HEK293T (cell line): ENCODE measurements at places on chromosomes 6 and 20.

DNA sequence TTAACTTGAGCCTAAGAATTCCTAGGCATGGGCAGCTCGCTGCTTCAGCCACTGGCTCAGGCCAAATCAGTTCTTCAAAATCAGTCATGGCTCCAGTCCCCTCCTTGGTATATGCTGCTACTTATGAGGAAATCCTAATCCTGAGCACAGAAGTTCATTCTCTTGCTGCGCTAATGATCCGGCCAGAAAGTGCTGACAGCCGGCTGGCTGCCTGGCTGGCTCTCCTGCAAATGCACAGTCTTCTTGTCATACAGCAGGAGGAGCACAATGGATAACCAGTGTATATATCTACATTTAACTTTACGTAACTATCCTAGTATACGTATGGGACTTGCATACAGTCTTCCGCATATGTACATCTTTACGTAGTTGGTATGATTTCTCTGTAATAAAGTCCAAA is 500.8 kb downstream of the PRKN start:
- DNase-seq = no peak

DNA sequence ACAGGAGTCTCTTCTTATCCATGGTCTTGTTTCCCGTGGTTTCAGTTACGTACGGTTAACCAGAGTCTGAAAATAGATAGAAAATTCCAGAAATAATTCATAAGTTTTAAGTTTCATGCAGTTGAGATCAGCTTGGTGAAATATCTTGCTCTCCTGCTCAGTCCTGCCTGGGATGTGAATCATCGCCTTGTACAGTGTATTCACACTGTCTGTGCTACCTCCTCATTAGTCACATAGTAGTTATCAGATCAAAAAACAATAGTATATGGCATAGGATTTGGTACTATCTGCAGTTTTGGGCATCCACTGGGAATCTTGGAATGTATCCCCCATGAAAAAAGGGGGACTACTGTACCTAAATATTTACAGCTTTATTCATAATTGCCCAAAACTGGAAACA is 22.7 kb upstream of the MOCS1 start:
- DNase-seq = no peak

DNA sequence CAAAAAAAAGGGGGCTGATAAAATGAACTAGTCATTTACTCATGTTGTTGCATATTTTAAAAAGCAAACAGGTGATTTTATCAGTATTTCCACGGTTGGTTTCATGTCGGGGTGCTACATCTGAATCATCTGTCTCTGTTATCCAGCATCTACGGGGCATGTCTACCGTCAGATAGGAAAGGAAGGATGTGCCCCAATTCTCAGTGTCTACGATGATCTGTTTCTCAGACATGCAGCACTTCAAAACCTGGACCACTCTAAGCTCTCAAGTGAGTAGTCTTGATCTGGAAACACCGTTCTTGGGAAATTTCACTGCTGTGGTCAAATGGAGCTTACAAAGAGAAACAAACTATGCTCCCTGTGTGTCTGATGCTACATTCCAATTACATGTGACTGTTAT is 240.3 kb upstream of the TAB2 start:
- DNase-seq = no peak

DNA sequence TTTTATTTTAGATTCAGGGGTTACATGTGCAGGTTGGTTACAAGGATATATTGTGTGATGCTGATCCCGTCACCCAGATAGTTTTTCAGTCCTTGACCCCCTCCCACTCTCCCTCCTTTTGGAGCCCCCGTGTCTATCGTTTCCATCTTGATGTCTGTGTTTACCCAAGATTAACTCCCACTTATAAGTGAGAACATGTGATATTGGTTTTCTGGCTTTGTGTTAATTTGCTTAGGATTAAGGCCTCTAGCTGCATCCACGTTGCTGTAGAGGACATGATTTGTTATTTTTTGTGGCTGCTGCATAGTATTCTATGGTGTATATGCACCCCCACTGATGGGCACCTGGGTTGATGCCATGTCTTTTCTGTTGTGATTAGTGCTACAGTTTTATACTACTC is 178.6 kb downstream of the PLCB1 start:
- no peak for DNase-seq

DNA sequence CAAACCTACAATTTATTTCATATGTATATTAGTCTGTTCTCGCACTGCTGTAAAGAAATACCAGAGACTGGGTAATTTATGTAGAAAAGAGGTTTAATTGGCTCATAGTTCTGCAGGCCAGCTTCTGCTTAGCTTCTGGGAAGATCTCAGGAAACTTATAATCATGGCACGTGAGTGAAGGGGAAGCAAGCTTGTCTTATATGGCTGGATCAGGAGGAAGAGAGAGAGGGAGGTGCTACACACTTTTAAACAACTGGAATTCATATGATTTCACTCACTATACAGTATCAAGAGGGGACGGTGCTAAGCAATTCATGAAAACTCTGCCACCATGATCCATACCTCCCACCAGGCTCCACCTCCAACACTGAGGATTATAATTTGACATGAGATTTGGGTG is 29.9 kb downstream of the PHACTR2 start:
- no peak for DNase-seq

DNA sequence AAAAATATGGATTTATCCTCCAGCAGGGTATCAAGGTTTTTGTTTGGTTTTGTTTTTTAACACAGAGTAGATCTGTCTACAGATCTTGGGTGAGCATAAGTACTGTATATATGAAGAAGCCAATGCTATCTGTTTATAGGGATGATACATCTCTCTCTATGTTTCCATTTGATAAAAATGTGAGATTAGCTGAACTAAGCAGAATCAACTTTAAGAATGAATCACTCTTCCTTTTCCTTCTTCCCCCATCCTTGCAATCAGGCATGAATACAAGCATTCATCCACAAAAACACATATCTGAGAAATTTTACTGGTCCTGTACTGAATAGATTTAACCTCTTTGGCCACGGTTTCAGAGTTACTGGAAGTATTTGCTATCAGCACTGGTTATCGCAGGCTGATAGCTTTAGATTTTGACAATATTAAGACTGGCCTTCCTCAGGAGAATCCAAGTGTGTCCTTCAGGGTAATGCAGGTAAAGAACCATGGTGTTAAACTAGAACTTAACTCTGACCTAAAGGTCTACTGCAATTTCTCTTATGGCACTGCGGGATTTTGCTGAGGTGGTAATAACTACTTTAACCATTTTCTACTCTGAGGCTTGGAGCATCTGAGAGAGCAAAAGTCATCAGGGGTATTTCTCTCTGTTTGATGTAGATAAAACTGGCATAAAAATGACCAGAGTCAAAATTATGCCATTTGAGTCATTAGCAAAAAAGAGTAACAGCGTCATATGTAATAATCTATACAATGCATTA is 1.5 kb downstream of the SNAP25 start:
- no peak for DNase-seq

- no peak for DNase-seq
Measured at GRCh38 chr20:42775866-42776265, 413.8 kb downstream of the PTPRT start.

- no peak for DNase-seq
Measured at GRCh38 chr20:61219021-61219431, 33.0 kb upstream of the CDH4 start.

- DNase-seq = no peak
Measured at GRCh38 chr20:57633945-57634491, 13.8 kb upstream of the ZBP1 start.

DNA sequence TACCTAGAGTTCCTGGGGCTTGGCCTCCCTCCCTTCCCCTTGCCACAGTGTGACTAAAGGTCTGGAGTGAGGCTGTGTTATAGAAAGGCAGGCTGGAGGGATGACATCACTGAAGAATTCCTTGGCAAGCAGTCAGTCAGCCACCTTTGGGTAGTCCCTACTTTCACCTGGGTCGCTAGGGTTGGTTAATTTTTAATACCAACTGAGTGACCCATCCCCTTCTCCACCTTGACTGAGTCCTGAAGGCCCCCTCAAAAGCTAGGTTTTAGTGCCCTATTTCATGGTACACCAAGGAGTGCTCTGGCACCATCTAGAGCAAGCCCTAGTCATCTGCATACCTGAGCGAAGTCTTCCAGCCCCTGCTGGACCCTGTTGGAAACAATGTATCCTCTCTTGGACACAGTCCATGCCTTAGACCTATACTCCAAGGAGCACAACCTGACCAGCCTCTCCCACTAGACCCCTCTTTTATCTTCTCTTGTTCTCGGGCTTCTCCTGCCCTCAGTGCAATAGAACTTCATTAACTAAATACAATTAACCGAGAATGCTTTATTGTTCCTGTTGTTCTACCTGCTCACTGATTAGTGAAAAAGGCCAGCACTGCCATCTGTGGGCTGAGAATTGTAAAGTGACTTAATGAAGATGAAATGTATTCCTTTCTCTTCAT is 44.6 kb downstream of the RIN2 start:
- DNase-seq = no peak

GRCh38 chr20:48942730-48943129 is 21.2 kb downstream of the ARFGEF2 start:
- DNase-seq = no peak

GRCh38 chr6:165663736-165664558 is 906 bp upstream of the PDE10A start:
- DNase-seq = no peak

GRCh38 chr6:54588176-54588575 is 258.4 kb upstream of the FAM83B start:
- no peak for DNase-seq

DNA sequence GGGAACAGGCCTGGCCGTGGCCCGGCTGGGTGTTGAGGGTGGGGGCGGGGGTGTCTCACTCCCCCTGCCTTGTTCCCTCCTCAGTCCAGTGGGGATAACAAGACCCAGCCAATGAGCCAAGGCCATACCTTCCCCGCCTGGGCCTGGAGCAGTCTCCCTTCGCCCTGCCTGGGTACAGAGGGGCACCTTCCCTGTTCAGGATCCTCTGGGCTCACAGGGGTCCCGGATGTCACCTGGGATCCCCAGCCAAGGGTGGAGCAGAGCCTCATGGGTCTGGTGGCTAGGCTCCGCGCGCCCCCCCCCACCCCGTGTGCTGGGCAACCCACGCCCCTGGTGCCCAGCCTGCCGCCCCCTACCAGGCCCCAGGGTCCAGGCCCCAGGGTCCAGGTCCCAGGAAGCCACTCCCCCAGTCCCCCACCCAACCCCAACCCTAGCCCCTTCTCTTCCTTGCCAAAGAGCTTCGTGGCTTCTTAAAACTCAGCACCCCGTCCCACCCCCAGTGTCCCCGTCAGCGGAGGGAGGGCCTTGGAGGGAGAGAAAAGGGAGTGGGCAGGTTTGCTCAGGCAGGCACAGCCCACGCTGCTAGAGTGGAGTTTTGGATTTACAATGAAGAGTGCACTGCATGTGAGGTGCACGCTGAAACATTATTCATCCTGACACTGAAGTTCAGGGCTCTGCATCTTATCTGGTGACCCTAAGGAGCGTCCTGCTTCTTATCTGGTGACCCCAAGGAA is 11.8 kb downstream of the HRH3 start:
- DNase-seq = no peak

DNA sequence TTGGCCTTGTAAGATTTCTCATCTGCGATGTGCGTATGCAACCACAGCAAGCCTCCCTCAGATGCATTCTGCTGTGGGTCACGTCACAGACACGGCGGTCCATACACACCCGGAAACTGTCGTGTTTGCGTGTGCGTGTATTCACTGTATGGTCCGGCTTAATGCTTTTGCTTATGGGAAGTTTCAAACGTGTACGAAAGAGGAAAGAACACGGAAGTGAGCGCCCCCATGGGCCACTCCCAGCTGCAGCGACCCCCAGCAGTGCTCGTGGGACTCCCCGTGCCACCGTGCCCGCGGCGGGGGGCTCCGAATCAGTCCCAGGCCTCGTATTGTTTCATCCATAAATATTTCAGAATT is 10.2 kb downstream of the DLL1 start:
- DNase-seq = no peak

- DNase-seq = no peak
Measured at GRCh38 chr6:46688117-46688965, 656 bp downstream of the TDRD6 start.

DNA sequence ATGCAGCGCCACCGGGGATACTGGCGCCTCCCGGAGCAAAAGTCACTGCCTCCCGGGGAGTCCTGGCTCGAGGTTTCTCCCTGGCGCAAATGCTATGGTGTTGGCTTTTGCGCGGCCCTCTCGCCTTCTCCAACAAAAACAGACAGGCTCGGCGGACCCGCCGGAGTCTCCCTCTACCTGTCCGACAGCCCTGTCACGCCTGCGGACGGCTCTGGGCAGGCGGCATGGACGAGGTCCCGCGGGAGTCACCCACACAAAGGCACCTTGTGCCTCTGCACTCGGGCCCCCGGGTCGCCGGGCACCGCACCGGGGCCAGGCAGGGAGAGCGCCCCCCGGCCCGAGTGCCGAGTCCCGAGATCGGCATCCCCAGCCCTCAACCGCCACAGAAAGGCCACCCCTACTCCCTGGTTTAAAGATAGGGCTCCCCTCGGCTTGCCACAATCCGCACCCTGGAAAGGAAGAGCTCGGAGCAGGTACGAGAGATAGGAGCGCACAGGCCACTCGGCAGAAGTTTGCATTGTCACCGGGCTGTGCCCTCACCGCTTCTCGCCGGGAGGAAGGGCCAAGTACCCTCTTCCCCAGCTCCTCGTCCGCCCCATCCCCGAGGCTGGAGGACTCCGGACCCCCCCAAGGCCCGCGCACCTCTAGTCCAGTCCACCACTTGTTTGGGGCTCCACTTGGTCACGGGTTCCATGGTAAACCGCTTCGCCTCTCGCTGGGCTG is 903 bp downstream of the CNKSR3 start:
- DNase-seq = peak; percentile 46

GRCh38 chr6:35016502-35017321 is 124.4 kb downstream of the TCP11 start:
- peak; percentile 36 for DNase-seq

DNA sequence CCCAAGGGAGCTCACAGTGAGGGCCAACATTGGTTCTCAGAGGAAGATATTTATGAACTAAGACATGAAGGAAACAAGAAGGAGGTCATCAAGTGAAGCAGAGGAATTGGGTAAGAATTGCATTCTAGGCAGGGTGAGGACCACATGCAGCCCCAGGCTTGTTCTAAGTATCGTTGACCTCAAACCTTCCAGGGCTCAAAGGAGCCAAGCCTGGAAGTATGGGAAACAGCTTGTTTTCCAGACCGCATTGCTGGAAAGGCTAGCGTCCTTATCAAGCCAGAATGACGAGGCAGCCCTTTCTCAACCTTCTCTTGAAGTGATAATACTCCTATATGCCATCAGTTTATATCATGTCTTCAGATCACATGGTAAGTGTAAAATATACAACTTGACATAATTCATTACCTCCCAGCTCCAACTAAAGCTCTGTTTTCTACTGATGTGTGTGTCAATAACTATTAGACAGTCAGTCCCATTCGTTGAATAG is 79.6 kb downstream of the PHACTR2 start:
- no peak for DNase-seq

DNA sequence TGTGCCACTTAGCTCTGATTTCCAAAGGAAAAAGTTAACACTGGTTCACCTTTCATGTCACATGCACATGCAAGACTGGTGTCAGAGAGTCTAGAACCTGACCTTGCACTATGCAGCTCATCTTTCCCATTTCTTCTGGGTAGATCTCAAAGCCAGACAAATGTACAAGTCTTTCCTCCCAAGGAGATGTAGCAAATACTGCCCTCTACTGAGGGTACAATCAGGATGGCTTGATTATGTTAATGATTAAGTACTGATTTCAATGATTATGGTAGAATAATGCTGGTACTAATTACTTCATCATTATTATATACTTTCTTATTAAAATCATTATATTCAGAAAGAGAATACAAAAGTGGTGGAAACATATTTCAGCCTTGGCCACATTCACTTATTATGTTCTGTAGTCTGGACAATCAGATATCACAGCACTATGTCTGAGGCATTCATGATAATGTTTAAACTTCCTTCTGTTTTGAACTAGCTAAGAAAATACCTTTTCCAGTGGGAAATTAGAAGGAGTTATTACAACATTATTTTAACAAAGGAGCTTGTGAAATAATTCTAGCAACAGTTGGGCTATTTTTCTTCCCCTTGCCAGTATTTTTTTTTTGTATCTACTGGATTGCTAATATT is 68.5 kb upstream of the FOXO3 start:
- peak; percentile 25 for DNase-seq
